ENCODE measurements at places on chromosomes 16 and 17.

GRCh38 chr16:24773771-24774427 is 44.4 kb downstream of the TNRC6A start:
- DNase-seq = no peak

- DNase-seq = peak; percentile 36
Observed at GRCh38 chr16:53098526-53099317, 43.9 kb downstream of the CHD9 start.

DNA sequence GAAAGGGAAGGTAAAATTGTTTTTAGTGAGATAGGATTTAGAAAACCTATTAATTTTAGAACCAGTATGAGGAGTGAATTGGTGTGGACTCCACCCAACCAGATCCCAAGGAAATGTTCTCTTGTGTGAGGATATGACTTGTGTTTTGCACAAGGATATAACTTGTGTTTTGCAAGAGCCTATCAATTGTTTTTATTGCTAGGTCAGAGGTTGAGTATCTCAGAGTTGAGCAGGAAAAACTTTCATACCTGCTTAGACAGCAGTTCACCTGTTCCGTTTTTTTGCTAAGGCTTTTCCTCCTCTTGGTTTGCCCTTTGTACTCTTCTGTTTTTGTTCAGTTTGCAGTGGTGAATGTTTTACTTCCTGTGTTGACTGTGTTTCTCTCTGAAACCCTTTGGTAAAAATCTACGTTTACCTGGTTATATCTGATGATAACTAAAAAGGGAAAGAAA is 5.1 kb downstream of the NBR1 start:
- peak; percentile 9 for DNase-seq

GRCh38 chr16:2273484-2273883 is 5.6 kb upstream of the RNPS1 start:
- DNase-seq = no peak

DNA sequence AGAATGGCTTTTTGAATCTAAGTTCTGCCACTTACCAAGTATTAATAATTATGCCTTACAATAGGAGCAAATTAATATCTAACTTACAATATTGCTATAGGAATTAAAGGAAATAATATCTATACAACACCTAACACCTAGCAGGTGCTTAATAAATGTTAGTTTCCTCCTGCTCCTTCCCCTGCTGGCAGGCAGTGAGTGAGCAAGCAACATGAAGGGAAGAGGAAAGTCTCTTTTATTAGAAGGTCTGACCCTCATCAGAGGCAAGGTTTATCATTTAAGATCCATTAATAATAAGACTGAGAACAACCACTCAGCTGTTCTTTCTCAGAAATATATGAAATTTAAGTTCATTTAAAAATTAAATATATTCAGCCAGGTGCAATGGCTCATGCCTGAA is 6.7 kb upstream of the DYNC1LI2 start:
- DNase-seq = no peak

GRCh38 chr16:11535494-11535893 is 51.2 kb downstream of the LITAF start:
- no peak for DNase-seq

- DNase-seq = peak; percentile 57
Observed at GRCh38 chr17:2222901-2223616, 80.5 kb downstream of the SMG6 start.

GRCh38 chr17:76082326-76083251 is 3.6 kb downstream of the ZACN start:
- DNase-seq = no peak

- DNase-seq = no peak
Observed at GRCh38 chr16:68083861-68084503, 1.2 kb upstream of the NFATC3 start.

- no peak for DNase-seq
Observed at GRCh38 chr17:8630227-8630801, at the start of gene MYH10. MYH10 (minus strand) TSS chr17:8630725; CDS start chr17:8623246, 7,479 bp downstream.

DNA sequence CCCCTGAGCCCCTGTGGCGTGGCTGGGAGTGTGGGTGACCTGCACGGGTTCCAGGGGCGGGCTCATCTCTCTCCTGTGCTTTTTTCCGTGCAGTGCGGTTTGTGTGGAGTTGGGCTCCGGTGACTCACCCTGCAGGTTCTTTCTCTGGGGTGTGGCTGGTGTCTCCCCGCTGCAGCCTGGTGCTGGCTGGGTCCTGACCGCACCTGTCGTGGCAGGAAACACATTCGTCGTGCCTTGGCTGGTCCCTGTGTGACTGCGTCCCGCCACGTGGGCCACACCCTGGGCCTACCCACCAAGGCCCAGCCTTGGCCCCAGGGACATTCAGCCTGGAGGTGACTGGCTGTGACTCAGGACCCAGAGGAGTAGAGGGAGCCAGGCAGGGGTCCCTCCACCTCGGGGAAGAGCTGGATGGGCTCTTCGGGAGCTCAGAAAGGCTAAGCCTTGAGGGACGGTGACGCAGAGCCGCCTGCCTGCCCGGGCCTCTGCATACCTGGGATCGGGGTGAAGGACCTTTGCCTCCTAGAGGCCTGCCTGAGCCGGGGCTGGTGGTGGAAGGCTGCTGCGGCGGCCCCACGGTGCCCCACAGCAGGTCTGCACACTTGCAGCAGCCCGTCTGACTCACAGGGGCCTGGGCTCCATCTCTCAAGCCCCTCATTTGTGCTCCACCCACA is 7.8 kb downstream of the TRAF7 start:
- DNase-seq = no peak

DNA sequence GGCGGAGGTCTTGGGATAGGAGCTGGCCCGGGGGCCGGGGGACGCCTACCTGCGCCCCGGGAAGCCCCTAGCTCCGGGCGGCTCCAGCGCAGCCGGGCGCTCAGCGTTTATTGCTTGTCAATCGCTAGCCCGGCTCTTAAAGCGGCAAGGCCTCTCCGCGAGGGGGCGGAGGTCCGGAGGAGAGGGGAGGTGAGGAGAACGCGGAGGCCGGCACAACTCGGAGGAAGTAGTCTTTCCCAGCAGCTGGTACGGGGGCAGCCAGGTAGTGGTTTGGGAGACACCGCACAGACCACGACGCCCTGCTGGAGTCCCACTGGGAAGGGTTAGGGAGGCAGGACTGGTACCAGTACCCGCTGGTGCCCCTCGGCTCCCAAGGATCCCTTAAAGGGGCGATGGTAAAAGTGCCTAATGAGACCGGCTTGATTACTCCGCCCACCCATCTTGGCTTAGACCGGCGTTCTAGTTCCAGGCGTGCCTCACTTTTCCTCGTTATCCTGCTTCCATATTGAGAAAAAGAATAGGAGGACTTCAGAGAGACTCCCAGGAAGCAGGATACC is at the start of gene MPP2:
TSS of gene MPP2 (minus strand) at position 112 of the 557 bp plus-strand sequence. CDS start 3,076 bp downstream, outside the sequence.
- DNase-seq = peak; percentile 56

GRCh38 chr16:1863681-1864460 is 8.1 kb downstream of the MEIOB start:
- peak; percentile 31 for DNase-seq

DNA sequence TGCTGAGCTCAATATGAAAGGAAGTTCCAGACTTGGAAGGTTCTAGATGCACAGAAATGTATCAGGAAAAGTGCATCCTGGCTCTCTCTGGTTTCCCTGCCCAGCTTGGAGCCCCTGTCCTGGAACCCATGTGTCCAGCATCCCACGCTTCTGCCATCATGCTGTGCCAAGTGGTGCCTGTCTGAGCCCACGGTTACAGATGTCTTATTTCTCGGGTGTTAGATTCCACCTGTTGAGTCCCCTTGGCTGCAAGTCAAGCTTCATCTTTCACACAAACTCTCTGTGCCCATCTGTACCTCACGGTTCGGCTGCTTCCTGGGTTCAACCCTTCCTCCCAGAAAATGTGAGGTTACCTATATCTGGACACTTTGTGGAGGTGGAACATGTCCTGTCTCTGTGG is 22.5 kb downstream of the OR1D5 start:
- no peak for DNase-seq

GRCh38 chr16:22862046-22862445 is 48.1 kb downstream of the HS3ST2 start:
- no peak for DNase-seq

GRCh38 chr17:67278363-67278762 is 33.4 kb upstream of the HELZ start:
- DNase-seq = no peak

- DNase-seq = no peak
Observed at GRCh38 chr16:88856122-88856827, 472 bp downstream of the GALNS start.

GRCh38 chr17:44170499-44171201 is at the start of gene ASB16:
ASB16 (plus strand) TSS chr17:44170704; CDS start chr17:44170790, 86 bp downstream.
- DNase-seq = no peak

DNA sequence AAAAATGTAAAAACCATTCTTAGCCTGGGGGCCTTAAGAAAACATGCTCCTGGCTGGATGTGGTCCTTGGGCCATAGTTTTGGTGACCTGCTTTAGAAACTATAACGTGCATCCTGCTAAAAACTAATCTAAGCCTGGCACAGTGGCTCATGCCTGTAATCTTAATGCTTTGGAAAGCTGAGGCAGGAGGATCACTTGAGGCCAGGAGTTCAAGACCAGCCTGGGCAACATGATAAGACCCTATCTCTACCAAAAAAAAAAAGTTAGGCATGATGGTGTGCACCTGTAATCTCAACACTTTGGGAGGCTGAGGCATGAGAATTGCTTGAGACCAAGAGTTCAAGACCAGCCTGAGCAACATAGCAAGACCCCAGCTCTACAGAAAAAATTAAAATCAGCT is 183.8 kb upstream of the CHMP6 start:
- DNase-seq = no peak

DNA sequence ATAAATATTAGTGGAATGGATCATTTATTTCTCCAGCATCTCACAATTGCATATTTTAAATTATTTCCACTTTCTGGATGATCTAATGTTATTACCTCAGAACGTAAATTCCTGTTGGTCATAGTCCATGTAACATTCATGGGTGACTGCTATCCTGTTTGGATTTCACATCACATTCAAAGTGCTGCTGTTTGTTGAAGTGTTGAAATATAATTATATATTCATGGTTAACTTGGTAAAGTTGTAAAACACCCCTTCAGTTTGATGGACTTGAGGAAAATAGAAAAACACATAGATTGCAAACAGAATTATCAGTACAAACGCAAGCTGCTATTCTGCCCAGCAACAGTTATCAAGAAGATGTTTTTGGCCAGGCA is 59.6 kb downstream of the TANGO6 start:
- no peak for DNase-seq

DNA sequence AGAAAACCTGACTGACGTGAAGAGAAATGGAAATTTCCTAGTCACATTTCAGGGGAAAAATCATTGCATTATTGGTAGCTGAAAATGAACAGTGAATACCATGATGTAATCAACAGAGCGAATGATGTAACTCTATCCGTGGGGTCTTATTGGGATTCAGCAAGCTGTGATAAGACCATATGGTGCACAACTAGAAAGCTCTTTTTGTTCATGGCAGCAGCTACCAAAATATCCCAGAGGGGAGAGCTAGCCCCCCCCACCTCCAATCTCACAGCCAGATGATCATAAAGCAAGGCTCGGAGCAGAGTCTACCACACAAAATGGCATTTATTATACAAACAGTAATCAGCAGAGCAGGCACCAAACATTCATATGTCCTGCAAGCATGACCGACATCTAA is 22.2 kb upstream of the DNAH17 start:
- DNase-seq = no peak

DNA sequence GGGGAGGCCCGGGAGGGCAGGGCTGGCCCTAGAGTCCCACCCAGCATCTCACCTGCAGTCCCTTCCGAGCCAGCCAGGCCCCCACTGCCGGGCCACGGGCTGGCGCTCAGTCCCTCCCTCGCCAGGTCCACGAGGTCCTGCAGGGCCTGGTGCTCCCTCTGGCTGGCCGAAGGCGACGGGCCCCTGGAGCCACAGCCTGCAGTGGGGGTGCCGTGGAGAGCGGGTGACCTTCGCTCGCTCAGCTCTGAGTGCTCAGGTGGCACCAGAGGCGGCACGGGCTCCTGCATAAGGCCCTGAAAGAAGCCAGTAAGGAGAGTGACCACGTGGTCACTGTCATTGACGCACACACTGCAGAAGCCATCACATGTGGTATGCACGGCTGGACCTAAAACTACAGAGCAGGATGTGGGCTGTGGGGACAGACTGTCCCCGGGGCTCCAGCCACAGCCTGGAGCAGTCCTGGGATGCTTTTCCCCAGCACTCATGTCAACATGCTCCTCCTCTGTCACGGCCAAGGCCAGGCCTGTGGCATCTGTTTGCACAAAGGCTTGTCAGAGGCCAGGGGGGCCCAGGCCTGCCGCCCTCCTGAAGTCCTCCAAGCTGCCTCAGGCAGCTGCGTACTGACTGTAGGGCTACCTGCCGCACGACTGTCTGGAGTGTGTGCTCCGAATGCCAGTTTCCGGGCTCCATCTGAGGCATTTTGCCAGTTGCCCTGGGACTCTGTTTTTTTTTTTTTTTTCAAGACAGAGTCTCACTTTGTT is 15.1 kb downstream of the SLX4 start:
- no peak for DNase-seq

DNA sequence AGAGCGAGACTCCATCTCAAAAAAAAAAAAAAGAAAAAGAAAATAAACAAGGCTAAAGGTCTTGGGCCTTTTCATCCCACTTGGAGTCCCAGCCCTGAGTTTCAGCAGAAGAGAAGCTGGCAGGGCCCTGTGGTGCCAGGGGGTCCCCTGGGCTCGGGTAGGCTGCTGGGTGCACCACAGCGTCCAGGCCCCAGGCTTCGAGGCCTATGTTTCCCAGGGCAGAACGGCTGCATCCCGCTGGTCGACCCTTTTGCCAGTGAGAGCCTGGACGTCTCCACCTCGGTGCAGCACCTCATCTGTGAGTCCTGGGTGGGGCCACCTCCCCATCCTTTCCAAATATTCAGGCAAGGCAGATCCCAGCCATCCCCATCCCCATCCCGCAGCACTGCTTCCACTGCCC is 2.2 kb downstream of the TMEM235 start:
- no peak for DNase-seq

DNA sequence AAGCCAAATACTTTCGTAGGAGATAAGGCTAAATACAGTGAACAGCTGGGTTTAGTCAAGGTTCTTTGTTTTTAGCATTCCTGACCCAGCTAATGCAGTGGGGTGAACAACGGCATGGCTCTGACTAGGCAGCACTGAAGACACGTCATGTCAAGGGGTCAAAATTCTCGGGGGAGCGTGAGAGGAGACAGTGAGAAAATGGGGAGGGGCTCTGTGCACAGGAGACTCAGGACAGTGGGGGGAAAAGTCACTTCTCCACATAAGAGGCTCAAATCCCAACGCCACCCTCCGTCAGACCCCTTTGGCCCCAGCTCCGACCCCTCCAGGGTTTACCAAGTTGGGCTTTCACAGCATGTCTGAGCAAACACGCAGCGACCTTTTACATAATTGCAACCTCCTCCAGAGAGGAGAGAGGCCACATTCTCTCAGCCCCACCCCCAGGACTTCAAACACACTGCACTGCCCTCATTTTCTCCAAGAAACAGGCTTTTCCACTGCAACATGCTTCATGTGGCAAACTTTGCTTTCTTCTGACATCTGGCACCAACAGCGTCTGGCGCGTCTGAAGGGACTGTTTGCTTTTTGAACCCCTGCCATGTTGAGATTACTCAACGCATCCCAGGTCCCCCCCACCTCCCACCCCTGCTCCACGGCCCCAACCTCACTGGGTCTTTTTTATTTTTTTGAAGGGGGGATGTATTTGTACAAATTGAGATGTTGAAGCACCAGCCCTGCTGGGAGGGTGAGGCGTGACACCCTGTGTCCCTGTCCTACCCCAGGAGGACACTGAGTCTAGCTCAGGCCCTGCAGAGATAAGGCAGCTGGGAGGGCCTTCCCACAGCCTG is 30.0 kb downstream of the AXIN2 start:
- DNase-seq = no peak

- no peak for DNase-seq
Observed at GRCh38 chr17:48240122-48240521, 132.6 kb downstream of the SNX11 start.

GRCh38 chr17:73300392-73300791 is 11.4 kb downstream of the CDC42EP4 start:
- no peak for DNase-seq

- DNase-seq = peak; percentile 58
Observed at GRCh38 chr16:56279132-56279531, 87.8 kb downstream of the GNAO1 start.
